ENCODE measurements at places on chromosomes 13 and 19.

GRCh38 chr13:80244574-80244973 is 96.4 kb downstream of the SPRY2 start:
- no peak for DNase-seq

DNA sequence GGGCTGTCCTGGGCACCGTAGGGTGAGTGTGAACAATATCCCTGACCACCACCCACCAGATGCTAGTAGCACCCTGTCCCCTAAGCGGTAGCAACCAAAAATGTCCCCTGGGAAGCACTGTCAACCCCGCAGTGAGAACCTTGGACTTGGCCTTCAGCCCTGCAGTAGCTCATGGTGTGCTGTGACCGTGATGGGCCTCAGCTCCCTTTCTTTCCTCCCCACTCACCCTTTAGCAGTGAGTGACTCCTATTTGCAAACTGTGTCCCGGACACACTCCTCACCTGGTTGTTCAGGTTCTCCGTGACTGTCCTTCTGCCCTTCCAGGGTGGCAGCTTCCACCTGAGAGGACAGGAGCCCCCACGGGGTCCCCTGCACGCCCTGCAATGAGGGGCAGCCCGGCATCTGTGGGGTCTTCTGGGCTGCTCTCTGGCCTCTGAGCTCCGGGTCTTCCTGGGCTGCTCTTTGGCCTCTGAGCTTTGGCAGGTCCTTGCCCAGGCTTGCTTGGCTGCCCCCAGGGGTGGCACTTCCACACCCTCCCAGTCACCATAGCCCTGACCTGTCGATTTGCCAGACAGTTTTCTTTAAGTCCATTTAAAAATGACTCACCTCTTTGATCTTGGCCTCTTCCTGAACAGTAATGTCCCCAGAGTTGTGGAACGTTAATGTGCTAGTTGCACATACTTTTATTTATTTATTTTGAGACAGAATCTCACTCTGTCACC is 3.8 kb downstream of the KDM4B start:
- no peak for DNase-seq

DNA sequence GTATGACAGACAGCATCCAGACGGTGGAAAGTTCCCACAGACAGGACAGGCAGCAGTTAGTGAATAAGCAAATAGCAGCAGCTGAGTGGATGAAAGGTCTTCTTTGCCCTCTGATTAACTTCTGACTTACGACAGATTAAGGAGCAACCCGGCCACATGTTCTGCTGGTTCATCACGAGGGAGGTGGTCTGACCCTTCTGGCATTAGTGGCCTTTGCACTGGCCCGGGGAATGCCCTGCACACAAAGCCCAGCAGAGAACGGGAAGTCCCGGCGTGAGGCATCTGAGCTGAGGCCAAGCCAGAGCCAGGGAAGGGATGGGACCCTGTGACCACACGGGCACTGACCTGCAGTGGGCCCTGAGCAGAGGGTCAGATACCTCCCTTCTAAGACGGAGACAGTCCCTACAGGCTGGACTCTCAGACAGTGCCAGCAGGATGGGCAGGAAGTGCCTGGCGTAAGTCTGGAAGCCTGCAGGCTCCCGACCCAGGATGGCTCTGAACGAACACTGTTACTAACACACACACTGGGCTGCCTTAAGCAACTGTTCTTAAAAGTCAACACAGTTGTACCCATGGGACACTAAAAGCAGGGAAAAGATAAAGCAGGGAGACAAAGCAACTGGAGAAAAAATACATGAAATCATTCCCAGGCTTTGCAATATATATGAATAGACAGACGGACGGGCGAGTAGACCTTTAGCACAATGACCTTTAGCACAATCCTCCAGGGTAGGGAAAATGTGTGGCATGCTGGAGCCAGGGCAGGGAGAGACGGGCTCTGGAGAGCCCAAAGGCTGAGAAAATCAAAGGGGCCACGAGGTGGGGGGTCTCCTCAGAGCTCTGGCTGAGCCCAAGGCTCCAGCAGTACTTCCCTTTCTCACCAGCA is 6.3 kb downstream of the C19orf12 start:
- no peak for DNase-seq

DNA sequence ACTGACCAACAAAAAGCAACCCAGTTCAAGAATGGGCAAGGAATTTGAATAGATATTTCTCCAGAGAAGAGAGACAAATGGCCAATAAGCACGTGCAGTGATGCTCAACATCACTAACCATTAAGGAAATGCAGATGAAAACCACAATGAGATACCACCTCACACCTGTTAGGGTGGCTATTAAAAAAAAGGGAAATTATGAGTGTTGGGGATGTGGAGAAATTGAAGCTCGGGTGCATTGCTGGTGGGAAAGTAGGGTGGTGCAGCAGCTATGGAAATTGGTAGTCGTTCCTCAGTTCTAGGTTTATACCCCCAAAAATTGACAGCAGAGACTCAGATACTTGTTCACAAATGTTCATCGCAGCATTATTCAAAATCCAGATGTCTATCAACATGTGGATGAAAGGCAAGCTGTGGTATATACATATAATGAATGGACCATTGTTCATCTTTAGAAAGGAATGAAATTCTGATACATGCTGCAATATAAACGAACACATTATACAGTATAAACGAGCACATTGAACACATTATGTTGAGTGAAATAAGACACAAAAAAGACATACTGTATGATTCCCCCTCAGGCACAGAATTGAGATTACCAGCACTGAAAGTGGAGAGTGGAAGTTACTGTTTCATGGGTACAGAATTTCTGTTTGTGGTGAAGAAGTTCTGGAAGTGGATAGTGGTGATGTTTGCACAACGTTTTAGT is 927 bp downstream of the CHAMP1 start:
- DNase-seq = no peak

GRCh38 chr13:29907670-29908069 is 57.3 kb upstream of the UBL3 start:
- DNase-seq = no peak

DNA sequence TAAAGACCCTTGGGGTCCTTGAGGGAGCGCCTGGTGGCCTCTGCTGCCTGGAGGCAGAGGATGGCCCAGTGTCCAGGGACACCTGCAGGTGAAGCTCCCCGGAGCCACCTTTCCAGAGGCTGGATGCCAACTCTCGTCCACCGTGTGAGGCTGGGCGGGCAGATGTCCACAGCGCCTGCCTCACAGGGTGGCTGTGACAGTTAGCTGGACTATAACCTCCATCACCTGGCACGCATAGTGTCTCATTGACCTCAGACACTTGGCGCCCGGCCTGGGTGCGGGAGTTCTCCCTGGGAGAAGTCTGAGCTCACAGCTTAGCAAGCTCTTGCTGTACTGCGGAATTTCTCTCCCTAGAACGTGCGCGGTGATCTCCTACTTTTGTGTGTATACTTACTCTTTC is 9.8 kb downstream of the BICRA start:
- no peak for DNase-seq

DNA sequence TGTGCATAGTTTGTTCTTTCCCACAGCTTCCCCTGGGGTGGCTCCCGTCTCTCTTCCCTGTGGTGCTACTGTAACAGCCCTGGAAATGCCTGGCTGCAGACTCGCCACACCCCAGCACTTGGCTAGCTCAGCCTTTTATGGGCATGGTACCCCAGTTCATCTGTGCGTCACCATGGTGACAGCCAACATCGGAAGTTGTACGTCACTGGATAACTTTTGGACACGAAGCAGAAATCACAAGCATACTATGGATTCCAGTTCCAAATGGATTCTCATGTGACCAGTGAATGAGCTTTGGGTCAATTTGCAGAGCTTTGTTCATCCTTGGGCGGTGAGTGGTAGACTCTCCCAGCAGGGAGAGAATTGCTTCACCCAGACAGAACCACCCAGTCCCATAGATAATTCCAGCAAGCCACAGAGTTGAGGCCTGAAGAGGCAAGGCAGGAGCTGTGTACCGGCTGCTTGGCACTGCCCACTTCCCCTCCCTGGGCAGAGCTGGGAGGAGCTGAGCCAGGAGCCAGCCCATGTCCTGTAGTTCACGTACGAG is 54.4 kb downstream of the COL4A2 start:
- no peak for DNase-seq

DNA sequence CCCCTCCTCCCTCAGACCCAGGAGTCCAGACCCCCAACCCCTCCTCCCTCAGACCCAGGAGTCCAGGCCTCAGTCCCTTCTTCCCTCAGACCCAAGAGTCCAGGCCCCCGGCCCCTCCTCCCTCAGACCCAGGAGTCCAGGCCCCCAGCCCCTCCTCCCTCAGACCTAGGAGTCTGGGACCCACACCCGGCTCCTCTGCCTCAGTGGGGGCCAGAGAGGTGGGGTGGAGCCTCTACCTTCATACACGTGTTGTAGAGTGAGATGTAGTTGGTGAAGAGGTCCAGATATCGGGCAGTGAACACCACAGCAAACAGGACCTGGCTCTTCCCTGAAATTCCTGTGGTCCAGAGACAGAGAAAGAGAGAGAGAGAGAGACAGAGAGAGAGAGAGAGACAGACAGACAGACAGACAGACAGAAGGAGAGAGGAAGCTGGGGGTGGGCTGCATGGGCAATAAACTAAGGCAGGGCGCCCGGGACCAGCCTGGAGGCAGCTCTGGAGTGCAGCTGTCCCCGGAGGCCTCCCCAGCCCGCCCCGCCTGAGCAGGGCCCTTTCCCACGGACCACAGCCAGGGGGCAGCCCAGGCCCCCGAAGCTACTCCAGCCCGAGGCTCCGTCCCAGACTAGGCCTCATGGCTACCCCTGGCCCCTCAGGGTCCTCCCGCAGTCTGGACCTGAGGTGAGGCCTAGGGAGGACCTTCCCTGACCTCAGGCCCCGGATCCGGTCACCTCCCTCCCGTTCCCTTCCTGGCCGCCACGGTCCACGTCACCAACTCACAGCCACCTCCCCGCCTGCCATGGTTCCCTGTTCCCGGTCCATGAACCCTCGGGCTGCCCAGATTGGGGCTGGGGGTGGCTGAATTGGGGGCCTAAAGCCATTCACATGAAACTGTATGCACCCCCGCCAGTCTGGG is 907 bp downstream of the KDELR1 start:
- no peak for DNase-seq

DNA sequence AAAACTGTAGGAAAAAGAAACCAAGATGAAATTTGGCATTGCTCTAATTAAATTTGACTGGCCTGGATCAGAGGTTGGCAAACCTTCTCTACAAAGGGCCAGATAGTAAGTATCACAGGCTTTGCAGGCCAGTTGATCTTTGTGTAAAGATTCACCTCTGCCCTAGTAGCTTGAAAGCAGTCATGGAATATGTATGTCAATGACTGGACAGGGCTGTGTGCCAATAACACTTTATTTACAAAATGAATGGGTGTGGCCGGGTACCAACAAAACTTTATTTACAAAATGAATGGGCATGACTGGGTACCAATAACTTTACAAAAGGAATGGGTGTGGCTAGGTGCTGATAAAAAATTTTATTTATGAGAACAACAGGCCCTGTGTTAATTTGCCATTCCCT is 20.0 kb downstream of the SIN3B start:
- DNase-seq = no peak

GRCh38 chr13:79226938-79227337 is 179.1 kb downstream of the RBM26 start:
- DNase-seq = no peak

DNA sequence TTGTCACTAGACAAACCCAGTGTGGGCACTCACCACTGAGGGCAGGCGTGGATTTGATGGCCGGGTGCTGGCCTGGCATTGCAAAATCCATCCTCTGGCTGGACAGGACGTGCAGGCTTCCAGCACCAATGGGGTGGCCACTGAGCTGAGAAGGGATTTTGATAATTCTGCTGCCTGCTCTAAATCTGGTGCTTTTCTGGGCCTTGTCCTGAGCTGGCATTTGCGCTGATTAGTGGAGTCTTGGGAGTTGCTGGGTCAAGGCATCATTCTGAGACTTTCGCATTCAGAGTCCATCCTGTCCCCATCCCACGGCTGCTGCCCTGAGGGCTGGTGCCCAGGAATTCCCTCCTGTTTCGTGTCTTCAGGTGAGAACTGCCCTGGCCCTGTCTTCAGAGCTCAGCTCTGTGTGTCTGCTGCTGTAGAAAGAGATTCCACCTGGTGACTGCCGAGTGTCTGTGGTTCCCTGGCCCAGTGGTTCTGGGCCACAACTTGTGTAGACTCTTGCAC is 65.9 kb upstream of the MCF2L start:
- no peak for DNase-seq

DNA sequence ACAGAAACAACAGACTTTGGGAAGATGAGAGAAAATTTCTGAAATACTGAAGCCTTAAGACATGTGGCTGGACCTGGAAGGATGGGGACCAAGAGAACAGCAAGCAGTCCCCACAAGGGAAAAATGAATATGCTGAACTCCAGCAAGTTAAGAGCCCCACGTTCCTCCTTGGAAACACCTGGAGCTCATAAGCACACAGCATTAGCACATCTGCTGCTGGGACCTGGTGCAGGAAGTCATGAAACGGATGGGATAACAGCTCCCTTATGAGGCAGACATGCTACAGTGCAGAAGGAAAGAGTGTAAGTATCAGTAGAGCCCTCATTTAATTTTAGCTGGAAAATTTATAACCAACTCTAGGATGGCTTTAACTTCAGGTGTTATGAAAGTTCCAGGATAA is 67.3 kb downstream of the SLC15A1 start:
- no peak for DNase-seq

DNA sequence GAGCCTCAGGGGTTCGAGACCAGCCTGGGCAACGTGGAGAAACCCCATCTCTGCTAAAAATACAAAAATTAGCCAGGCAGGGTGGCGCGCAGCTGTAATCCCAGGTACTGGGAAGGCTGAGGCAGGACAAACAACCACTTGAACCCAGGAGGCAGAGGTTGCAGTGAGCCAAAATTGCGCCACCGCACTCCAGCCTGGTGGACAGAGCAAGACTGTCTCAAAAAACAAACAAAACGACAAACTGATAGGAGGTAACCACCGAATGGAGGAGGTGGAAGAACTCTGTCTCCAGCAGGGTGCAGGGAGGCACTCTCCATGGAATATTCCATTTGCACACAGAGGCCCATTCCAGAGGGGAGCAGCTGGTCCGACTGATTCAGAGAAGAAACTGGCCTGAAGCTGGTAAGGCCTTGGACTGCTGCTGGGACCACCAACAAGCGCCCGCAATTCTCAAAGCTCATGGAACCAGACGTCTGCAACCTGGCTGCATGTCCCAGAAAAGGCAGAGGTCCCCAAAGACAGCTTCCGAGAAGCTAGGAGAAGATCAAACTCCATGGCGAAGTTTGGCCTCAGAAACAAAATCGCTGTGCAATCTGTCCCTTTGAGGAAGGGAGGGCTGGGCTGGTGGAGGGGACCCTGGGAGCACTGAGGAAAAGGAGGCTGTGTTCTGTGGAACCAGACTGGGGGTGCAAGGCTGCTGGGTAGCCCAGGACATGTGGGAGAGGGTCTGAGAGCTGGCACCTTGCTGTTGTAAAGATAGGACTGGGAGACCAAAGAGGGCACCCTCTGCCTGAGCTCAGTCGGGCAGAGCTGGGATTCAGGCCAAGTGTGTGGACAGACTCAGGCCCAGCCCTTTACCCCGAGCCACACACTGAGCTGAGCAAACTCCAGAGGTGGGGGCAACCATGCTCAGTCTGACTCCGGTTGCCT is 35.2 kb downstream of the SLC25A42 start:
- no peak for DNase-seq

- DNase-seq = no peak
Measured at GRCh38 chr13:77207943-77208342, 119.0 kb downstream of the MYCBP2 start.

DNA sequence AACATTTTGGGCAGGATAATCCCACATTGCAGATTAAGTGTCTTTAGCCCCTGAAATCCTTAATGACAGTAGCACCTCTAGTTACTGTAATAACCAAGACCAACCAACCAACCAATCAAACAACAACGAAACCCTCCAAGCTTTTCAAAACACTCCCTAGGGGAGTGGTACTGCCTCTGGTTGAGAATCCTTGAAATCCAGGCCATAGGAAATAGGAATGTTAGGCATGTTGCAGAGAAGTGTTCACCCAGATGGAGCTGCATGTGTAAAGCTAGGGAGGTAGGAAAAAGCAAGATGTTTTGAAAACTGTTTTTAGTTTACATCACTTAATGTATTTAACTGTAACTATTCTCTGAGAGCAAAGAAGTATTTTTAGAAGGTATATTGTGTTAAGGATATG is 4.5 kb downstream of the LACC1 start:
- no peak for DNase-seq

Measured in NCI-H1417 treated with DMSO at 0.1 percent for 48 hours (cell line).